MCF 10A (cell line): ENCODE measurements at places on chromosomes 12 and 14. TPM values are rescaled to one million over a fixed set of nuclear protein-coding genes. Genes with fewer than 3 reads are reported as not detected.
A peak's percentile ranks its signal among the peaks of the same experiment; 100 is the strongest.

- H3K4me3 ChIP-seq = no peak overlapping the region
- no peaks in the 10 kb centered on the region for H3K27me3 ChIP-seq
- peaks cover 35% of the 10 kb centered on the region for H3K4me1 ChIP-seq
- H3K36me3 ChIP-seq = no peaks in the 10 kb centered on the region
Observed at GRCh38 chr12:123089631-123090353, 61.1 kb downstream of the PITPNM2 start.

- no peak overlapping the region for H3K27ac ChIP-seq
- no peak for DNase-seq
- no peaks in the 10 kb centered on the region for H3K27me3 ChIP-seq
- H3K4me3 ChIP-seq = no peak overlapping the region
- peaks cover 26% of the 10 kb centered on the region for H3K4me1 ChIP-seq
- H3K36me3 ChIP-seq = no peaks in the 10 kb centered on the region
Observed at GRCh38 chr14:53006931-53007562, 56.2 kb upstream of the FERMT2 start.

- H3K27ac ChIP-seq = no peak overlapping the region
- no peaks in the 10 kb centered on the region for H3K4me1 ChIP-seq
- DNase-seq = no peak
- no peaks in the 10 kb centered on the region for H3K36me3 ChIP-seq
- no peaks in the 10 kb centered on the region for H3K27me3 ChIP-seq
Observed at GRCh38 chr12:22160396-22161003, 114.5 kb downstream of the CMAS start.

DNA sequence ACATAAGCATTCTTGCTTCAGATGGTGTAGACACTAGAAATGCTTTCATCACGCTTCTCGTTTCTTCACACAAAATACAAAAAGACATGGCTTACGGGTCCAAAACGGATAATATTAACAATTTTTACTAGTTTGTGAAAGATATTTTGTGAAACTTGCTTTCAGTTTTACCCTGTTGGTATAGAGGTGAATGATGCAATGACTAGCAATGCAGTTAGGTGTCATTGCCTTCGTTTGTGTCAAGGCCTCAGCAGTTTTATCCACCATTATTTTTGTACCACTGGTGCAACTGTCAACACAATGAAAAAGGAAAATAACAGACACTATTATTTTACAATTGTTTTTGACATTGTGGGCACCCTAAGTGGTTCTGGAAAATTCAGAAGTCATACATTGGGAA lies 323.0 kb downstream of the FLRT2 start:
- H3K27ac ChIP-seq = no peak overlapping the region
- peaks cover 9% of the 10 kb centered on the region for H3K4me1 ChIP-seq

GRCh38 chr12:42482748-42483520 lies 106.6 kb downstream of the PRICKLE1 start:
- H3K27me3 ChIP-seq = no peaks in the 10 kb centered on the region
- peaks cover 6% of the 10 kb centered on the region for H3K36me3 ChIP-seq
- peaks cover 8% of the 10 kb centered on the region for H3K4me1 ChIP-seq
- H3K4me3 ChIP-seq = peak overlapping the region; percentile 91
- H3K27ac ChIP-seq = no peak overlapping the region
- DNase-seq = peak; percentile 61

DNA sequence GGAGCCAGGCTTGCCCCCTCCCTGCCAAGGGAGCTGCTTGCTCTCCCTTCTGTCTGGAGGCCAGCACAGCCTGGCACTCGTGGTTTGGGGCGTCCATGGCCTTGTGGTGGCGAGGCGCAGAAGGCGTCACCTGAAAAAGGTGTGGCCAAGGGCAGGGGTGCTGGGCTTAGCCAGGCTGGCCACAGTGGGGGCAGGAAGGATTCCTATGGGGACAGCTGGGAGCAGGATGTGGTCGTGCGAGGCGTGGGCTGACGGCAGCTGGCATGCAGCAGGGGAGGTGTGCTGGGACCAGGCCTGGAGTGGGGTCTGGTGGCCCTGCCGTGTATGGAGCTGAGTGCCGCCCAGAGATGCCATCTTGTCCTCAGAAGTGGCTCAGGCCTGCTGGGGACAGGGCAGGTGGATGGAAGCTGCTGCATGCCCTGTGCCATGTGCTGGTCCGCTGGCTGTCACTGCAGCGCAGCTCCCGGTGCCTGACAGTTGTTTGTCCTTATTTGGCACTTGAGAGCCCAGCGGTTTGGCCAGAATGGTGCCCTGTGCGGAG lies 30.0 kb downstream of the SH2B3 start:
- no peak overlapping the region for H3K4me3 ChIP-seq
- H3K4me1 ChIP-seq = peaks cover 52% of the 10 kb centered on the region
- no peak for DNase-seq
- no peak overlapping the region for H3K27ac ChIP-seq

DNA sequence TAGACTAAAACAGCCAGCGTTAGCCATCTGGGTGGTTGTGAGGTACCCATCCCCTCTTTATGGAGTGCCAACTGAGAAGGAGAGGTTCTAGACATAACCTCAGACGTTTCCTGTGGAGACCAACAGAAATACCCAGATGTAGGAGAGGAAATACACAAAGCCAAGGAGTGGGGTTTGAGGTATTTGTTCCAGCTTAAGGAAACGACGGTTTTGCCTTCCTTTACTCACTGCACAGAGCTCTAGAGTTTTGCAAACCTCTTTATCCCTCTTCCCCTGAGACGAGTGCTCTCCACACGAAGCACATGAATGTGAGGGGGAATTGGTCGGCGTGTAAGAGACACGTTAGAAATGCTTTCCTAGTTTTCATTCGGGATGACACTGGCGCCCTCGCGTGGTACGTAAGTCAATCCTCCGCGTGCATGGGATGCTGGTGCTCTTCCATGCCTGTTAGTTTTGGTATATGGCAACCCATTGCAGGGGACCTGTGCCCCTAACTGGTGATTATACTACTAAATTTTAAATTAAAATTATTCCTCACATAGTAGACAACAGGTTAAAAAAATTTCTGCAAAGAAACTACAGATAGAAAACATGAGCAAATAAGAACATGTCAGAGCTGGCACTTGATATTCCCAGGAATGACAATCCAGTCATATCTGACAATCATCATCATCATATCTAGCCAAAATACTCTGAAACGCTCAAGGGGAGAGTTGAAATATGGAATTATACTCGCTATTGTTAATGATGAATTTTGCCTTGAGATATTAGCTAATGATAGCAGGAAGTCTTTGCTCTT lies 121.7 kb downstream of the PPM1H start:
- DNase-seq = peak; percentile 76
- H3K27ac ChIP-seq = no peak overlapping the region
- no peaks in the 10 kb centered on the region for H3K27me3 ChIP-seq
- no peak overlapping the region for H3K4me3 ChIP-seq

GRCh38 chr14:50082784-50083466 lies 33.4 kb downstream of the VCPKMT start:
- H3K27me3 ChIP-seq = no peaks in the 10 kb centered on the region
- no peak for DNase-seq
- H3K4me1 ChIP-seq = peaks cover 26% of the 10 kb centered on the region
- no peak overlapping the region for H3K27ac ChIP-seq
- no peaks in the 10 kb centered on the region for H3K36me3 ChIP-seq
- H3K4me3 ChIP-seq = no peak overlapping the region

GRCh38 chr12:67161322-67161918 lies 107.7 kb upstream of the CAND1 start:
- H3K27ac ChIP-seq = no peak overlapping the region
- peak; percentile 61 for DNase-seq
- peaks cover 59% of the 10 kb centered on the region for H3K27me3 ChIP-seq
- no peaks in the 10 kb centered on the region for H3K36me3 ChIP-seq
- no peaks in the 10 kb centered on the region for H3K4me1 ChIP-seq

DNA sequence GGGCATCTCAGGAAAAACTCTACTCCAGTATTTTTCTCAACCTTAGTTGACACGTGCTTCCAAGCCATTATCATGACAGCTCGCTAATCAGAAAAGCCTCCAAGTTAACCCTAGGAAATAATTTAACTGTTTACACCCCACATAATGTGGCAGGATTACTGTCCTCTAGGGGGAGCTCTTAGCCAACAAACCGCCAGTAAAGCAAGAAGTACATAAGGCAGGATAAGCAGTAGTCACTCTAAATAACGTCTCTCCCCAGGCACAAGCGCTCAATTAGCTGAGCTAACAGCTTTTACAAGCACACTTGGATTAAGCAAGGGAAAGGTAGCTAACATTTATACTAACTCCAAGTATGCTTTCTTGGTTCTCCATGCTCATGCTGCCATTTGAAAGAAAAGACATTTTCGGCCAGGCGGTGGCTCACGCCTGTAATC lies 22.8 kb downstream of the APOBEC1 start:
- DNase-seq = peak; percentile 60
- H3K27me3 ChIP-seq = no peaks in the 10 kb centered on the region
- no peak overlapping the region for H3K27ac ChIP-seq
- peaks cover 9% of the 10 kb centered on the region for H3K36me3 ChIP-seq

DNA sequence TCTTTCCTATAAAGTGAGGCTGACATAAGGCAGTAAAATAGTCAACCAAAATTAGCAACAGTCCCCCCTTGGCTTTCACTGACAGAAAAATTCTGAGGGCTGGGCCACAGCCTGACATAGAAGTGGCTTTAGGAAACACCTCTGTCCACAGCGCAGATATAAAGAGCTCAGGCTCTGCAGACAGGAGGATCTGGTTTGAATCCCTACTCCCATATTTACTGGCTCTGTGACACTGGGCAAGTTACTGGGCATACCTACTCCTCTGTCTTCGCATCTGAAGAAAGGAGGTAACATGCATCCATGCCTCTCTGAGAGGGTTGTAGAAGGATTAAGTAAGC lies 95.3 kb downstream of the STXBP6 start:
- no peaks in the 10 kb centered on the region for H3K27me3 ChIP-seq
- no peaks in the 10 kb centered on the region for H3K36me3 ChIP-seq
- H3K4me3 ChIP-seq = no peak overlapping the region
- no peaks in the 10 kb centered on the region for H3K4me1 ChIP-seq

GRCh38 chr14:77645520-77646230 lies 29.2 kb upstream of the SPTLC2 start:
- peaks cover 7% of the 10 kb centered on the region for H3K36me3 ChIP-seq
- no peaks in the 10 kb centered on the region for H3K4me1 ChIP-seq
- no peak overlapping the region for H3K27ac ChIP-seq

- no peak for DNase-seq
- H3K27me3 ChIP-seq = no peaks in the 10 kb centered on the region
- H3K36me3 ChIP-seq = no peaks in the 10 kb centered on the region
- H3K4me1 ChIP-seq = no peaks in the 10 kb centered on the region
Observed at GRCh38 chr14:26622611-26623010, 24.8 kb upstream of the NOVA1 start.

DNA sequence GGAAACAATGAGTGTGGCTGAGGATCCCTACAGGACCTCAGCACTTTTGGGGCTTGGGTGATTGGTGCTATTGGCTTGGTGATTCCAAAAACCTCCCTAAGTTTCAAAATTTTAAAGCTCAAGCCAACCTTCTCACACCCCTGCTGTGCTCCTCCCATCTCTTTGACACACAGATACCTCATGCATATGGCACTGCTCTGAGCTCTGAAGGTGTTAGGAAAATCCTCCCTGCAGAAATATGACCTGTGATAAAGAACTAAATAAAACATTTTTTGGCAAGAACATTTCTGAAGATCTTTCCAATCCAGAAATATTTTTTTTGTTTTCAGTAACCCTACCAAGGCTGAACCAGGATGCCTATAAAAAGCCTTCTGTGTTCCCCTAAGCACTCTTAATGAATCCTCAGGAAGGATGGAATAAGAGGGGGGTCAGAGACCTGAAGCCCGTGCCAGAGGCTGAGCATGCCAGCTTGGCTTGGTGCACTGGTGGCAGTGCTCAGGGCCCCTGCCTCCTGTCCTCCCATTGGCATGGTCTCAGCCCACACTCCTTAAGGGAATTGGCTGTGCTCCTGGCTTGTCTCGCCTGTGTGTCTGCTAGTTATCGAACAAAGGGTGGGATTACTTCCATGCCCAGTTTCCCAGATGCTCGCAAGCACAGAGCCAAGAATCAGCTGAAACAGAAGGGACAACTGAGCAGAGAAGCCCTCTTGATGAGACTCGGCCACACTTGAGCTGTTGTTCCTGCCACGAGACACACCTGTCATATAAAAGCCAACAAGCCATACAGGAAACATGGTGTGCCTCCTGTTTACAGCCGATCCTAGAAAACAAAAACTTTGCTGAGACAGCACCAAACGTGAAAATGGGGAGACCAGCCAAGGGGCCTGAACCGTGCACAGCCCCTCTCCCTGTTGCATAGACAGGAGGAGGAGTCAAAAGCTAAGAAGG lies 132.7 kb upstream of the EEA1 start:
- no peaks in the 10 kb centered on the region for H3K36me3 ChIP-seq
- no peak overlapping the region for H3K27ac ChIP-seq
- DNase-seq = no peak
- H3K4me3 ChIP-seq = no peak overlapping the region
- no peaks in the 10 kb centered on the region for H3K4me1 ChIP-seq

GRCh38 chr12:132393245-132393795 lies 63.9 kb upstream of the GALNT9 start:
- H3K4me3 ChIP-seq = no peak overlapping the region
- H3K27ac ChIP-seq = no peak overlapping the region
- peak; percentile 43 for DNase-seq
- no peaks in the 10 kb centered on the region for H3K4me1 ChIP-seq

- H3K4me1 ChIP-seq = no peaks in the 10 kb centered on the region
- H3K27ac ChIP-seq = no peak overlapping the region
- H3K4me3 ChIP-seq = no peak overlapping the region
- DNase-seq = no peak
- peaks cover 11% of the 10 kb centered on the region for H3K27me3 ChIP-seq
- no peaks in the 10 kb centered on the region for H3K36me3 ChIP-seq
Observed at GRCh38 chr12:117526757-117527478, 165.5 kb upstream of the NOS1 start.

DNA sequence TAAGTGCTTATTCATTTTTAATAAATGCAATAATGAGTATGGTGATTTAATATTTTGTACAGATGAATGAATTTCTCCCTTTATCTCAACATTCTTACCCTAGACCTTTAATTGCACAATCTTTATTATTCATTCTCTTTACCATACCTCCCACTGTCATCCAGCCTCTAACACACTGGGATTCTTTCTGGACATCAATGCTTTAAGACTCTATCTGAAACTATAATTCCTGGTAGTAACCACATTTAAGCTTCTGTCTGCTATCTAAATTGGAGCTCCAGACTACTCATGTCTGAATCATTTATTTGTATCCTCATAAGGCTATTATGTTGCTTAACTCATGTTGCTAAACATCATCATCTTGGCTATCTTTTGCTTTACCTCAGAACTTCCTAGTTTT lies 270.2 kb downstream of the ALG10B start:
- H3K4me3 ChIP-seq = no peak overlapping the region
- H3K4me1 ChIP-seq = peaks cover 15% of the 10 kb centered on the region
- H3K27me3 ChIP-seq = no peaks in the 10 kb centered on the region
- no peak overlapping the region for H3K27ac ChIP-seq
- peak; percentile 56 for DNase-seq

- H3K36me3 ChIP-seq = no peaks in the 10 kb centered on the region
- no peak overlapping the region for H3K4me3 ChIP-seq
- peak; percentile 3 for DNase-seq
- no peaks in the 10 kb centered on the region for H3K27me3 ChIP-seq
- H3K4me1 ChIP-seq = no peaks in the 10 kb centered on the region
Observed at GRCh38 chr14:82549306-82549990, 1015.8 kb upstream of the SEL1L start.

- H3K4me3 ChIP-seq = peak overlapping the region; percentile 46
- peak overlapping the region; percentile 59 for H3K27ac ChIP-seq
- DNase-seq = peak; percentile 60
Observed at GRCh38 chr12:57836442-57837375, 9.8 kb downstream of the CTDSP2 start.

PELI2 gene
- total RNA-seq = 0.19 and 0.34 TPM in 2 replicates

TBC1D30 gene
- 7.9 and 9.4 TPM in 2 replicates for total RNA-seq

BHLHE41 gene
- 1.1 and 3.4 TPM in 2 replicates for total RNA-seq

RPL10L gene
- total RNA-seq = not detected in 2 replicates

SLC38A6 gene
- 7.9 and 12.6 TPM in 2 replicates for total RNA-seq

PMCH gene
- not detected in 2 replicates for total RNA-seq

PTPRR gene
- 0.17 TPM in 1 of 2 replicates, not detected in the other for total RNA-seq

A2M gene
- total RNA-seq = not detected in 2 replicates

KRT79 gene
- not detected in 2 replicates for total RNA-seq

PRH2 gene
- total RNA-seq = not detected in 2 replicates

GCH1 gene
- 7.1 and 8.6 TPM in 2 replicates for total RNA-seq
